ELR (cell line): ENCODE measurements at places on chromosomes 1 and 21.

GRCh38 chr1:41872074-41872473, 46.6 kb downstream of the HIVEP3 start:
- no peak for DNase-seq

GRCh38 chr21:35948982-35949381, 111.3 kb downstream of the SETD4 start:
- DNase-seq: no peak

DNA sequence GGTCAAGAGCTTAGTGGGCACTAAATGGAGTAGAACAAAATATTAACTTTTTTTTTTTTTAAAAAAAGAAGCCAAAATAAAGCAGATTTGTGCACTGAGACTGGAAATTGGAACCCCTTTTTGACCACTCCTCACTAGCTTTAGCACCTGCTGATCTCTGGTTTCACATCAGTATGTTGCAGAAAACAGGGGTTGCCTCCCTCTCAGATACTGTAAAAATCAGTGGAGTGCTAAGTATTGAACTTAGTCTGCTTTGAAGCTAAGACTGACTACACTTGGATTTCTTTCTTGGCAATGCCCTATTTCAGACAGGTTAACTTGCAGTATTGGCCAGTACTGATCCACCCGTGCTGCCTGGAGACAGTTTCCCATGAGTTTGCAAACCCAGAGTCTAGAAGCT, 2.7 kb upstream of the KIAA0040 start:
- DNase-seq: no peak

DNA sequence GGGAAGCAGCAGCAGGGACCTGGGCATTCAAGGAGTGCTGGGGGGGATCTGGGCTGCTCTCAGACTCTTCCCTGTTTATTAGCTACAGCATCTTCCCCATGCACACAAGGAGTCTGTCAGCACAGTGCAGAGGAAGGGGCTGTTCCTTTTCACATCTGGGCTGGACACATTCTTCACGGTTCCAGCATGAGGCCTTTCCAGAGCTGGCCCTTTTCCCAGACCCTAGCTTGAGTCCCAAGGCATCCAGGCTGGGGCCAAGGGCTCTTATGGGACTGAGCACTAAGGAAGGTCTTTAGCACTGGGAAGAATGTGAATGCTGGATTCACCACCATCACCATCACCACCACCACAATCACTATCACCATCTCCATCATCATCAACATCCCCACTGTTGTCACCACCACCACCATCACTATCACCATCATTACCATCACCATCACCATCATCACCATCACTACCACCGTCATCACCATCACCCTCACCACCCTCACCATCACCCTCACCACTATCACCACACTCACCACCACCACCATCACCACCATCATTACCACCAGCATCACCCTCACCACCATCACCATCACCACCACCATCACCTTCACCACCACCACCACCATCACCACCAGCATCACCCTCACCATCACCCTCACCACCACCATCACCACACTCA, 28.4 kb downstream of the PARK7 start:
- DNase-seq: no peak

GRCh38 chr1:50661626-50662025, 238.4 kb upstream of the DMRTA2 start:
- peak; percentile 62 for DNase-seq

GRCh38 chr21:24323536-24323935, 1283.7 kb downstream of the MRPL39 start:
- DNase-seq: no peak

- no peak for DNase-seq
Measured at GRCh38 chr1:27958513-27958912, 1.3 kb upstream of the XKR8 start.

DNA sequence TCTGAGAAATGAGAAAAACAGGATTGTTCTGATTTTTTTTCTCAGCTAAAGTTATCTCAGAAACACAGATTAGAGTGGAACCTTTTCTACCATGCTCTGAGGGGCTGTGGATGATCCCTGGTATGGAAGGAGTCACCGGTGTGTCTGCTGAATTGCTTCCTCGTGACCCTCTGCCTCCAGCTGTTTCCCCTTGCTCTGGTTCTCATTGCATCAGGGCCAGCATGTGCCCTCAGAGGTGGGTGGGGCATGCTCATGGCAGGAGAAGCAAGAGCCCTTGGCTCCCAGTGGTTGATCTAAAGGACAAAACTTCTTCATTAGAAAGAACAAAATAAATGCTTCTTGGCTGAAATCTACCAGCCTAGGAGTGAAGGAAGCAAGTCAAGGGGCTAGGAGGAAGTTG, 183.2 kb upstream of the HMCN1 start:
- DNase-seq: no peak

GRCh38 chr1:241715435-241715834, 63.4 kb downstream of the WDR64 start:
- no peak for DNase-seq
